HL-60 (cell line): ENCODE measurements at places on chromosomes 16 and 17.

DNA sequence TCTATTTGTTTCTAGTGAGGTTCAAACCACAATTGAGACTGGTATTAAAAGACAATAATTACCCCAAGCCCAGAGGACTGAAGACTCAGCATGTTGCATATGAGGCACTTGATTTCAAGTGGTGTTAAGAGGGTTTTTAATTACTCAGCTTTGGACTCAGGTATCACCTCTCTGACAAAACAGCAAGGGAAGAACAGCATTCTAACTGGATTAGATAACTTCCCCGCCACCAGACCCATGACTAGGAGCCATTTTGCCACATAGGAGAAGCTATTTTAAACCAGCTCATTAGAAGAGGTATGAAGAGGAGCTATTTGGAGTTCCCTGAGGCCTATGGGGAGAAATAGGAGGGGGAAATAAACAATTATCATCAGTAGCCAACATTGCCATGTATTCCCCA, 226.1 kb upstream of the TOX3 start:
- no peak for DNase-seq

DNA sequence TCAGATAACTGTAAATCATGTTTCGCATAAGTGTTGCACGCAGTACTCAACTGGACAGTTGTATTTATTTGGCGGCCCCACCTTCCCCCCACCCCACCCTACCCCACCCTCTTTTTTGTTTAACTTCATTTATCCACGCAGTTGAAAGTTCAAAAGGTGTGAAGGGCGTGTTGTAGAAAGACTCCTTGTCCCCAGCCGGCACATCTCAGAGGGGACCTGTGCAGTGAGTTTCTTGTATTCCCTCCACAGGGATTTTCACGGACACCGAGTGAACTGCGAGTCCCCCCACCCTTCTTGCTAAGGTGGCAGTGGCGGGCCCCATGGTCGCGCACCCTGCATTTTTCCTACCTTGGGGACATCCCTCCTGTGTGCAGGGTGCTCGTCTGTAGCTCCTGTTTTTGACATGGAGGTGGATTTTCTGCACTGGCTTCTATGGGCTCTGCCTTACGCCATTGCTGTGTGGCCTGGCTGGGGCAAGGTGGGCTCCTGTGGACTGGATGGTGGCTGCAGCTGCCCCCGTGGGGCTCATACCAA, 36.2 kb downstream of the ADCY7 start:
- no peak for DNase-seq

DNA sequence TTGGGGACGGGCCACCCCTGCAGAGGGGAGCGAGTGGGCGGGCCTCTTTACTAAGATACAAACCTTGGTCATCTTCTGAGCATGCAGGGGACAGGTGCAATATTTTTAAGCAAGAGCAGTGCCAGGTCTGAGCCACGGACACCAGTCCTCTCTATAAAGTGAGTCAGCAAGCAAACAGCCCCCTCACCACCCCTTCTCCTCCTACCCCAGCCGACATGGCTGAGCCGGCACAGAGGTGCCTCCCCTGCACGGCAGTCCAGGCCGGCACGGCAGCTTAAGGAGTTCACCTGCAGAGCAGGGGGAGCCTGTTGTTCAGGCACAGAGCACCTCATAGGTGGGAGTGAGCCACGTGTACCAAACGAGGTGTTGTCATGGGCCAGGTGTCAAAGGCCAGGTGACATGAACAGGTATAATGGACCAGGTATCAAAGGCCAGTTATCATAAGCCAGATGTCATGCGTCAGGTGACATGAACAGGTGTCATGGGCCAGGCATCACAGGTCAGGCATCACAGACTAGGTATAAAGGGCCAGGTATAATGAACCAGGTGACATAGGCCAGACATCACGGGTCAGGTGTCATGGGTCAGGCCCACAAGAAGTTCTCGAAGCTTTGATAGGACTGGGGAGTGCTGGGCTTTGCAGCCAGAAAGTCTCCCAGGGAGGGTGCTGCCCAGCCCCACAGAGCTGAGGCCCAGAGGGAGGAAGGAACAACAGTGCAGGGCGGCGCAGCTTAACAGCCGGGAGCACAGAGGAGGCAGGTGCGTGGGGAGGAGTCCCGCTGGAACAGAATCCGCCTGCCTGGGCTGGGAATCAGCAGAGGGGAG, 42.6 kb upstream of the ZNF469 start:
- no peak for DNase-seq

DNA sequence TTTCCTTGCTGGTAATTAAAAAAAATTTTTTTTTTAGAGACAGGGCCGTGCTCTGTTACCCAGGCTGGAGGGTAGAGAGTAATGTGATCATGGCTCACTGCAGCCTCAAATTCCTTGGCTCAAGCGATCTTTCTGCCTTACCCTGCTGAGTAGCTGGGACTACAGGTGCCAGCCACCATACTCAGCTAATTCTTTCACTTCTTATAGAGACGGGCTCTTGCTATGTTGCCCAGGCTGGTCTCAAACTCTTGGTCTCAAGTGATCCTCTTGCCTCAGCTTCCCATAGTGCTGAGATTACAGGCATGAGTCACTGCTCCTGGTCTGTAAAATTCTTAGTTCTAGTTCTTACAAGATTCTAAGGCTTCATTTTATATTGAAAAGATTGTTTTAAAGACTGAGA, 11.1 kb downstream of the SMIM36 start:
- no peak for DNase-seq

DNA sequence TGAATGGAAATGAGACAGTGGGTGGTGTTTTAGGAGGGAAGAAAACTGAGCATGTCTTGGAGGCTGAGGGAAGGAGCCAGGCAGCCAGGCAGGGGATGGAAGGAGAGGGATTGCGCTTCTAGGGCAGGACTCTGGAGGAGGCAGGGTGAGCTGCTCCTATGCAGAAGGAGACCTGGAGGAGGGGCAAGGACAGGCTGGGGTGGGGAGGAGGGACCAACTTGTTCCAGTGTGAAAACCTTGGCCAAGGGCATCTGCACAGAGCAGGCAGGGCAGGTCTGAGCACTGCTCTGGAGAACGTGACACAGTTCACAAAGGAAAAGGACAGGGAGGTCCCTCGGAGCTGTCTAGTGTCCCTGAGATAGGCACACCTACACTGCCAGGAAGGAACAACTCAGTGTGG, 5.5 kb downstream of the GALK1 start:
- DNase-seq: no peak

DNA sequence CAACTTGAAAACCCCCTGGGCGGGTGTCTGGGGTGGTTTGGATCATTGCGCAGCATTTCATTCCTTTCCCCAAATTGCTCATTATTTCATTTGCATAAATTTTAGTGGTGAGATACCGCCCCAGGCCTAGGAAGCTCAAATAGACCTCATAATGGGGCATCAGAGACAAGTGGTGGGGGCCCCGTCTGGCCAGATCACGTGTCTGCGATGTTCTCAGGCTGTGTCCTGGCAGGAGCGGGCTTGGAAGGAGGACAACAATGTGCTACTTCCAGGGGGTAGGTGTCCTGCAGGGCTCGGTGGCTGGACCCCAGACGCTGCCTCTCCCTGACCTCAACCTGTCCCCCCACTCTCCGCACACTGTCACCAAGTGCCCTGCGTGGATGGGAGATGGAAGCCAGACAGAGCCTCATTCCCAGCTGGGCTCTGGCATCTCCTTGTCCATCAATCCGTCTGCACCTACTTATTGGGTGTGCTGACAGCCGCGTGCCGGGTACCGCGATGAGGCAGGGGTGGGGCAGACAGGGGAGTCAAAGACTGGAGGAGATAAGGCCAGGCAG, 116.9 kb downstream of the NTN1 start:
- DNase-seq: no peak

GRCh38 chr17:44205962-44206824, 6.5 kb upstream of the ATXN7L3 start:
- no peak for DNase-seq

GRCh38 chr17:51128076-51128475, 7.4 kb upstream of the SPAG9 start:
- DNase-seq: no peak

DNA sequence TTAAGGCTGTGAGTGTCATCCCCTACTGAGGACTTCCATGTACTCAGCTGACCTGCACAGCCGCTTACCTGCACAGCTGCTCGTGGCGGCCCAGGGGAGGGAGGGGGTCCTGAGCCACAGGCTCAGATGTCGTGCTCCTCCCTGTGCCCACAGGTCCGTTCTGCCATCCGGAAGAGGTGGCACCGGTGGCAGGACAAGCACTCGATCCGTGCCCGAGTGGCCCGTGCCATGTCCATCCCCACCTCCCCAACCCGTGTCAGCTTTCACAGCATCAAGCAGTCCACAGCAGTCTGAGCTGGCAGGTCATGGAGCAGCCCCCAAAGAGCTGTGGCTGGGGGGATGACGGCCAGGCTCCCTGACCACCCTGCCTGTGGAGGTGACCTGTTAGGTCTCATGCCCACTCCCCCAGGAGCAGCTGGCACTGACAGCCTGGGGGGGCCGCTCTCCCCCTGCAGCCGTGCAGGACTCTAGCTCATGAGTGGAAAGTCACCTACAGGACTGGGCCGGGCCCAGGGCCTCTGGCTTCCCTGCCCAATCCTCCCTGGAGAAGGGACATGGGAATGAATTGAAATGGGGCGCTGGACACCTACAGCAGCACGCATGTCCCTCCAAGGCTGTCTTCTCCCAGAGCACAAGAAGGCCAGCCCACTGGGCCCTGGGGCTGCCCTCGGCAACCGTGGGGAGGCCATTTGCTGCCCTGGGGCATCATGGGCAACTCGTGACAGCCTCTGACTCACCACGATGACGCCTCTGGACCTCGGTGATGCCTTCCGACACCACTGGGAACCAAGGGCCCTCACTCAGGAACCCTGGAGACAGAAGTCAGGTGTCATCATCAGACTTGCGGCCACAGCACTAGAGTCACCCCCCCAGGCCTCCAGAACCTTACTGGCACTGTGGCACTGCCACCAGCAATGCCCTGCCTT, 9.9 kb upstream of the SPPL2C start:
- no peak for DNase-seq

DNA sequence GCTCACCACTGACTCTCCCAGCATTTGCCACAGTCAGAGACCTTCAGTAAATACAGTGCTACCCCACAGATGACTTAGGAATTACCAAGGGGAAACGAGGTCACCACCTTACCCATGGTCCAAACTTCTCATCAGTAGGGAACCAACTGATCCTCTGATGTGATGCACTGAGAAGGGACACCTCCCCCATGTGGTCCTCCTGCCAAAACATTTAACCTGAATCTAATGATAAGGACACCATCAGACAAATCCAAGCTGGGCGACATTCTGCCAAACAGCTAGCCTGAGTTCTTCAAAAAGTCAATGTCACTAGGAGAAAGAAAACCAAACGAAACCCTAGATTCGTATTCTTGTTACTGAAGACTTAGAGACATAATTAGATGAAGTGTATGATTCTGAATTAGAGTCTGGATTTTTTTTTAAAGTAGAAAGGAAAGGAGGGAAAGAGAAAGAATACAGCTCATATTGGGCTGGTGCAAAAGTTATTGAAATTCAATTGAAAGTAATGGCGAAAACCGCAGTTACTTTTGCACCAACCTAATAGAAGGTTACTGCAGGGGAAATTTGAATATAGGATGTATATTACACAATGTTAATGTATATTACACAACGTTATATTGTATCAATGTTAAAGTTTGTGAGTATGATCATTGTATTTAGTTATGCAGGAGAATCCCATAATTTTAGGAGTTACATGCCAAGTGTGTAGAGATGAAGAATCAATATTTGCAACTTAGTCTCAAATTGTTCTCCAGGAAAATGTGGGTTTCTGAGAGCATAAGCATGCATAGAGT, 2.3 kb upstream of the CSNK2A2 start:
- DNase-seq: no peak

DNA sequence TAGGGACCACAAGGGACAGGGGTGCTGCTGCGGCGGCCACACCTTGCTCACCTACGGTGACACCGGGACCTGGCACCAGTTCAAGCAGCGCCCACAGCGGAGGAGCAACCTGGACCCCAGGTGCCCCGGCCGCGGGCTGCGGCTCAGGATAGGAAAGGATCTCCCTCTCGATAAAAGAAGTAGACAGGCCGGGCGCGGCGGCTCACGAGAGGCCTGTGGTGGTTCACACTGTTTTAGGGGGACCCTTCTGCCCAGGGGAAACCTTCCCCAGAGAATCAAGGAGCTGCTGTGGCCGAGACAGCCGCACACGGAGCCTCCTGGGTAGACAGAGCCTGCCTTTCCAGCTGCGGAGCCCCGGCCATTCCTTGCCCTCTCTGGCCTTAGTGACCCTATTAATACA, 17.9 kb upstream of the ATP2A3 start:
- no peak for DNase-seq

DNA sequence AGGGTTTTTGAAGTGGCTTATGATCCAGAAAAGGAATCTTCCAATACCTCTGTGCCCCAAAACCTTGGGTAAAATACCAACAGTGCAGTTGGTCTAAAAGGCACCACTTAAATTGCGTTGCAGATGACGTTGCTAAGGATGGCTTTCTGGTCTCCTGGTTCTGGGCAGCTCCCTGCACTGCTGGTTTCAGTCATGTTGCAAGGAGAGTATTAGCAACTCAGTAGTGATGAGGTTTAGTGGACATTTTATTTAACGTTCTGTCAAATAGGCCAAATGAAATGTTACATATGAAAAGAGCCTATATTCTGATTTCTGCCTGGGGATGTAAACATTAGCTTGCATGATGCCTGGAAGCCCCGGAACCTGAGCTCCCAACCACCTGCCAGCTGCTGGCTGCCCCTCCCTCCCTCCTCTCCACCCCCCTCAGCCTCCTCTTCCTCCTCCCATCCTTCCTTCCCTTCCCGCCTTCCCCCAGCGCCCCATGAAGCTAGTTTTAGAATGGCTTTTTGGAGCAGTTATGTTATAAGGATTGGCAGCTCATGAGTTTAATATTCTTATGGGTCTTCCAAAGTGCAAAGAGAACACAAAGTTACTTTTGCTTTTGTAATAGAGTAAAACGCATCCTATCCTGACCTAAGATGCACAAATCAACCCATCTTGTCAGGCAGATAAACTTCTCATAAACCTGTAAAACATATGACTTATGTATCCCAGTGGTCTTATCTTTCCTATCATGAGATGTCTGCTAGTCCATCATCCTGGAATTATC, 20.7 kb downstream of the CD7 start:
- no peak for DNase-seq

- DNase-seq: no peak
Measured at GRCh38 chr17:34161690-34162089, 93.4 kb upstream of the CCL2 start.

DNA sequence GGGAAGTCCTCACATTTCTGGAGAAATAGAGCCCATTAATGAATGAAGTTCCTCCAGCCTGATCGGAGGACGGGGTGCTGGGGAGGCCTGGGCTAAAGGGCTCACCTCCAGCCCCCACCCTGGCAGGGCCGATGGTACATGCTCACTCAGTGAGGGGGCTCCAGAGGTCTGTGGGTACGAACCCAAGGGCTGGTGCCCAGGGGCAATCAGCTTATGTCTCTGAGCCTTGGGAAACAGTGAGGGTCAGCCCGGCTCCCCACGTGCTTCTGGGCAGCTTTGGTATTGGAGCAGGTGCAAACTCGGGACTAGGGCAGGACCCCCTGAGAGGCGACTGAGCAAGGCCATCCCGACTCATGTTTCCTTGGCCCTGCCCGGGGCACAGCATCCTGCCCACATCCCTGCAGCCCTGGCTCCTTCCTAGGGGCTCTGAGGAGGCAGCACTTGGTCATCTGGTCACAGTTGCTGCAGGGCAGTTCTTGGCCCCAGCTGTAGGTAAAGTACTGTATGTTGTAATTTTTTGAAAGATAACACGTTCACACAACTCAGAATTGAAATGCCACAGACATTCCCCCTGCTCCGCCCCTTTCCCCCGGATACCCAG, 969 bp upstream of the CETP start:
- no peak for DNase-seq
